Right kidney (tissue), 9 donors: ENCODE measurements at places on chromosomes 5 and 9.

DNA sequence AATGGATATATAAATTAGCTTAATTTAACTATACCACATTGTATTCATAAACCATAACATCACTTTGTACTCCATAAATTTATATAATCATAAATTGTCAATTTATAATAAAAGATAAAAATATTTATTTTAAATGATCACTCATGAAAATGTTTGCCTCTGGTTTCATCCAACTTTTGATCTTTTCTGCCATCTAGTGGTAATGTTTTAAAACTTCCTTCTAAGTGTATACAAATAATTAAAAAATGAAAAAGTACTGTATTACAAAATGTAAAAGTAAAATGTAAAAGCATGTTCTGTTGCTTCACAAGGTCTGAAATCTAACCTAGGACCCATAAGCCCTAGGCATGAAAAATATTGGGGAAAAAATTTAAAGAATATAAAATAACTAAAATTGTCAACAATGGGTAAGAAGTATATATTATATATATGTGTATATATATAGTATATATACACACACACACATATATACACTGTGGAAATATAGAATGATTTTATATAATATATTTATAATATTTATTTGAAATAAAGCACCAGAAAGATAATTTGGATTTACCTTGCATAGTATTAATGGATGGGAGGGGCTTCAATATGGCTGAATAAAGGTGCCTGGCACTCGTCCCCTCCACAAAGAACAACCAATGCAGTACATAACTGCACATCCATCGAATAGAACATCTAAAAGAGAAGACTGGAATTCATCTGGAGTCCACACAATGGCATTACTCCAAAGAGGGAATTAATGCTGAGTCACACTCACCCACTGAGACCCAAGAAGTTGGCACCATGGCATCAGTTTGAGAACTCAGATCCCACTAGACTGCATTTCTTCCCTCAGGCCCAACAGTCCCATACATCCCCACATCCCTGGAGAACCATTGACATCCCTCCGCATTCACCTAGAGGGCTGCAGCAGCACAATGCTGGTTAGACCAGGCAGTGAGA, 32.5 kb downstream of the ANXA1 start:
- no peak for DNase-seq

GRCh38 chr9:86407022-86407421, 52.8 kb upstream of the TUT7 start:
- no peak for DNase-seq

DNA sequence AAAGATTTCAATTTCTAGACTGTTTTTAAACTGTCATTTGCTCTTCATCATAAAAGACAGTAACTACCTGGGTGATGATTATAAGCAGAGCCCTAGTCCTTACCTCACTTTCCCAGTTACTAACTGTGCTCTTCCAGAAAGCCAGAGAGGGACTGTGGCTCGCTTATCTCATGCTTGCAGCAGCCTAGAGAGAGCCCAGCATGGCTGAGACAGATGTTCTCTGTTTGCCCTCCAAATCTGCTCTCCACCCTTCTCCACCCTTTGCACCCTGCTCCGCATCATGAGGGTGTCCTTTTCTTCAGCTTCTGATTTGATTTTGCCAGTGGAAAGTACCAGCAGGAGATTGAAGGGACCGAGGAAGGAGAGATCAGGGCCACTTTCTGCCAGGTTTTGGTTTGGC, 61.2 kb upstream of the SELENOP start:
- no peak for DNase-seq

GRCh38 chr9:80931163-80931562, 758.2 kb downstream of the TLE1 start:
- DNase-seq, result no peak
